GOT3 (cell line): ENCODE measurements at places on chromosomes 1 and 21.

DNA sequence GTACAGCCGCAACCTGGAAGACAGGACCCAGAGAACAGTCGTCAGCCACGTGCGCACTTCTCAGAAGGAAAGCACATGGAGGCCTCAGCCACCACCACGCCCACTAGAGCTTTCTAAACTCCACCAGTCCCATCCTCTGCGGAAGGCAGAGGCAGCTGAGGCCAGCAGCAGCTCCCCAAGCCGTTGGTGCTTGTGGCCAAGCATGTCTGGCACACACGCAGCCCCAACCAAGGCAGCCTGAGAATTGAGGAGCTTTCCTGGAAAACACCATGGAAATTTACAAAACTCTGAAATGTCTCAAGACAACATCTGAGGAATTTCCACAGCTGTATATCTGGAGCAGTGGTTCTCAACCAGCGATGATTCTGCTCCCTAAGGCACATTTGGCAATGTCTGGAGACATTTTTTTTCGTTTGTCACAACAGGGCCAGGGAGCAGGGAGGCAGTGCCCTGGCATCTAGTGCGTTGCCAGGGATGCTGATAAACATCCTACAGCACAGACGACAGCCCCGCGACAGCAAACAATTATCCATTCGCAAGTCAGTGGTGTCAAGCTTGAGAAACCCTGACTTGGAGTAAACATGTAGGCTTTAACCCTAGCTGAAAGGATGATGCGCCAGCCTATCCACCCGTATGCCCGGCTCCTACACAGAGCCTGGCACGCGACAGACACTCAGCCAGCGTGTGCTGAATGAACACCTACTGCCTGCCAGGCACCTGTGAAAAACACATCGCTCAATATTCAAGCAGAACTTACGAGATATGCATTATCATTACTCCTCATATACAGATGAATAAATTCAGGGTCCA, 24.7 kb downstream of the NPHP4 start:
- DNase-seq: no peak

DNA sequence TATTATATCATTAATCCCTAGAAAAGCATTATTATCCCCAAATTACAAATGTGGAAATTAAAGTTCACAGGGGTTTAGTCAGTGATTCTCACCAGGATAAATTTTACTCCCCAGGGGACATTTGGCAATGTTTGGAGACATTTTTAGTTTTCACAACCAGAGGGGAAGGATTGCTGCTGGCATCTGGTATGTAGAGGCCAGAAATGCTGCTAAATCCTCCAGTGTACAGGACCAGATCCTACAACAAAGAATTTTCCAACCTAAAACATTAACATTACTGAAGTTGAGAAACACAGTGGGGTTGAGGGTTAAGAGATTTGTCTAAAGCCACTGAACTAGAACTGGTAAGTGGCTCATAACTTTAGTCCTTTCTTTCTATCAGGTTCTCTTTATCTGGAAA, 162.0 kb upstream of the SYT6 start:
- no peak for DNase-seq

DNA sequence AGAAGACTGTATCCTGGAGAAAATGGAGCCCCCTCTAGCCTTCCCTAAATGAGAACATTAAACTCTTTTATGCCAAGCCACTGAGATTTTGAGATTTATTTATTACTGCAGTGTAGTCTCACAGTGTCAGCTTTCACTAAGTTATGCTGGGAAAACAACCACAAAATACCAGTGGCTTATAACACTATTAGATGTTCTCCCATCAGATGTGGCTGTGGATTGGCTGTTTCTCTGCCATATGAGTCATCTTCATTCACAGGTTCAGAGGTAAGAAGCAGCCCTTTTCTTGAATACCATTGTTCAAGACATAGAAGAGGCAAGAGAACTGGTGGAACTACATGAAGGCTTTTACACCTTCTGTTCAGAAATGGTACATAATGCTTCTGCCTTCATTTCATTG, 32.1 kb upstream of the ST6GALNAC5 start:
- no peak for DNase-seq

DNA sequence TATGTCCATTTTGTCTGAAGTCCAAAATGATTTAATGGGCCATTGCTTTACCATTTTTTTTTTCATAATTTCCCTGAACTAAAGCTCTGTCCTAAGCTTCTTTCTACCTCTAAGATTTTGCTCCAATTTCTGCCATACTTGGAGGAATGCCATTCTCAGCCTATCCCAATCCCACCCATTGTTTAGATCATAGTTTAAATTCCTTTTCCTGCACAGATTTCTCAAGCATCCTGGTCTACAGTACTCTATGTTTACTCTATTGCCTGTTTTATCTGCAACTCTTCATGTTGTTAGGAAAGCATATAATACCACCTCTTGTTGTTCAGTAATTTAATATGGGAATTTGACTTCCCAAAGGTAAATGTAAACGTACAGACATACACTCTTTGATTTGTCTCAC, 30.8 kb downstream of the ADAMTS1 start:
- no peak for DNase-seq

DNA sequence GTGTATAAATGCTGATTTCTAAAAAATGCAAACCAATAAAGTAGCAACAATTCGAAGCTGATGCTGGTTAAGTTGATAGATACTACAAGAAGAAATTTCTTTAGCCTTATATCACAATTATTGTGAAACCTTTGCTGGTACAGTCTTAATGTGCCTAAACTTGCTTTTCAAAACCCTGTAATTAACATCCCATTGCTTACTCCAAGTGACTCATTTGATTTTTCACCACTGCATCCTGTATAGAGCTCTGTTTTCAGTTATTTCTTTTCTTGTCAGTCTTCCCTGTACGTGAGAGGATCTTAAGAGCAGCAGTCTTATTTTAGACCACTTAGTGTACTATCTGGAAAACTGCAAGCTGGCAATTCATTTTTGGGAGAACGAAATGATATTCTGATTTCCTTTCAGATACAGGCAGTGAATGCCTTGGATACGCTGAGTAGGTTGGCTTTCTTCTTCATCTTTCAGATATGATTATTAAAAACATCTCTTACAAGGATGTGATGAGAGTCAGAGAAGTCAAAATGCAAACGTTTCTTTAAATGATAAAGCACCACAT, 210.3 kb downstream of the KCTD3 start:
- no peak for DNase-seq
